CD4-positive, CD25-positive, alpha-beta regulatory T cell (primary cell): ENCODE measurements at places on chromosomes 11 and 22. TPM values are rescaled to one million over a fixed set of nuclear protein-coding genes. Genes with fewer than 3 reads are reported as not detected.

DNA sequence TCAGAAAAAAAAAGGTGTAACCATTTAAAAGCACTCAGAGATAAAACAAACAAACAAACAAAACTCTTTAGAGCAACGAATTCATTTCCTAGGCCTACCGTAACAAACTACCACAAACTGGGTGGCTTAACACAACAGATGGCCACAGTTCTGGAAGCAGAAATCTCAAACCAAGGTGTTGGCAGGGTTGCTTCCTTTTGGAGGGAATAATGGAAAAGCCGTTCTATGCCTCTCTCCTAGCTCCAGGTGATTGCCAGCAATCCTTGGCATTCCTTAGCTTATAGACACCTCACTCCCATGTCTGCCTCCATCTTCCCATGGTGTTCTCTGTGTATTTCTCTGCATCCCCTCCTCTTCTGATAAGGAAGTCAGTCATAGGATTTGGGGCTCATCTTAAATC lies 200.4 kb downstream of the RAB38 start:
- no peak for DNase-seq

The CCDC34 gene
- 1.7 TPM for polyA plus RNA-seq

DNA sequence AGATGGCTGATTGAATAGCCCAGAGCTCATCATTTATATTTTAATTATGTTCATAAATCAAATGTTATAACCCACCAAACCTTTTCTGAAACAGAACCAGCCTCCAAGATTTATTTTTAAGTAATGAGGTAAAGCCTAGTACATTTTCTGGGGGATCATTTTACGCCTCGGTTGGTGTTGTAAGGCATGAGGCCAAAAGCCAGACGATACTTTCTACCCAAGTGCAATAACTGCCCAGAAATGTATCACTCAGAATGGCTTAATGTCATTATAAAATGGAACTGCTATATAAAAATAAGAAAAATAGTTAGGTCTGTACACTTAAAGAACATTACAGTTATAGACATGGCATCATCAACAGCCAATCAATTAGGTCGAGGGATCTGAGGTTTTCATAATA lies 283.3 kb downstream of the CADM1 start:
- DNase-seq: no peak

- no peak for DNase-seq
These were observed 8.6 kb upstream of the ARAP1 start for GRCh38 chr11:72760539-72761405.

DNA sequence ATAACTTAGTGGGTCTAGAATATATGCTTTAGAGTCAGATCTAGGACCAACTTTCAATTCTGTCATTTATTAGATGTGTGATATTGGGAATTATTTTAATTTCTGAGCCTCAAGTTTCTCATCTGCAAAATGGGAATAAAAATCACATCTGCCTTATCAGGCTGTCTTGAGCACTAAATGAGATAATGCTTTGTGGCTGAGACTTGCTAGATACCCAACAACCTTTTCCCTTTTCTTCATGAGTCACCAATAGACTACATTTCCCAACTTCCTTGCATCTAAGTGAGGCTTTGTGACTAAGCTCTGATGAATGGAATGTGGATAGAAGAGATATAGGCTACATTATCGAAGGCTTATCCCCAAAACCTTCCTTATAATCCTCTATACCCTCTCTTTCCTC lies 220.7 kb upstream of the SESN3 start:
- no peak for DNase-seq

The TUT1 gene
- polyA plus RNA-seq: 11.2 TPM

- no peak for DNase-seq
These were observed 27.2 kb upstream of the ADORA2A start for GRCh38 chr22:24400034-24400725.

GRCh38 chr22:37127350-37127878 lies 17.9 kb upstream of the TMPRSS6 start:
- DNase-seq: no peak

- DNase-seq: no peak
These were observed 35.6 kb downstream of the LIMK2 start for GRCh38 chr22:31247726-31248125.

DNA sequence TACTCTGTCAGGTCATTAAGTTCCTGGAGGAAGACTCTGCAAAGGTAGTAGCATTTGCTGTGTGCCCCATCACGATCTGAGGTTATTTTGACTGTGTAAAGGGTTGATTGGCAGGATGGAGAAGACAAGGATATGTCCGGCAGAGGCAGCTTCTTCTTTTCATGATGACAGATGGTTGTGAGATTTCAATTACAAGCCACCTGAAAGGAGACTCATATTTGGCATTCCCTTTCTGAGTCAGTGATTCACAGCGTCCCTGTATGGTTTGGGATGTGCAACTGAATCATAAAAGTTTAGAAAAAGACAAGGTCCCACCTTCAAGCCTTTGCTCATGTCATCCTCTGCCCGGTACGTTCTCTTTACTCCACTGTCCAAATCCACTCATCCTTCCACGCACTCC lies 113.4 kb downstream of the MTNR1B start:
- DNase-seq: no peak

The TPH1 gene
- 0.26 TPM for polyA plus RNA-seq

The ZNF215 gene
- not detected for polyA plus RNA-seq

The VPS26B gene
- polyA plus RNA-seq: 47.1 TPM

DNA sequence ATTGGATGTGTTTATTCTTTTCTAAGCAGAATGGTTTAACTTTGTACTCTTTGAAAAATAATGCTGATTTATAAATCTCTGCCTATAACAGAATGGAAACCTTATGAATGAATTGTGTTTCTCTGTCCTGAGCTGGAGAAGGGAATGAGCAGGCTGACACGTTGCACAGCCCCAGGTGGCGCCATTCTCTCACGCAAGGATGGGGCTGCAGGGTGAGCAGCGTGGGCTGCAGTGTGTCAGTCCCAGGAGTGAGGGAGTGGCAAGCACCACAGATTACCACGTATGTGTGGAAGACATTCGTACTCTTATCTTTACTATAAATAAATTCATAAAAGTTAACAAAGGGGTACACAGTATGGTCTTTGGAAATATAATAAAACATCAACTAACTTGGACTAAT lies 33.4 kb downstream of the FDX1 start:
- no peak for DNase-seq
